ENCODE measurements at places on chromosomes 6 and 20.
A peak's percentile ranks its signal among the peaks of the same experiment; 100 is the strongest.

DNA sequence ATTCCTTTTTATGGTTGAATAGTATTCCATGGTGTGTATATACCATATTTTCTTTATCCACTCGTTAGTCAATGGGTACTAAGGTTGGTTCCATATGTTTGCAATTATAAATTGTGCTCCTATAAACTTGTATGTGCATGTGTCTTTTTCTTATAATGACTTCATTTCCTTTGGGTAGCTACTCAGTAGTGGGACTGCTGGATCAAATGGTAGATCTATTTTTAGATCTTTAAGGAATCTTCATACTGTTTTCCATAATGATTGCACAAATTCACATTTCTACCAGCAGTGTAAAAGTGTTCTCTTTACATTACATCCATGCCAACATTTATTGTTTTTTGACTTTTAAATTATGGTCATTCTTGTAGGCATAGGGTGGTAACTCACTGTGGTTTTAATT is 164.3 kb downstream of the TASP1 start:
- no peak for DNase-seq

DNA sequence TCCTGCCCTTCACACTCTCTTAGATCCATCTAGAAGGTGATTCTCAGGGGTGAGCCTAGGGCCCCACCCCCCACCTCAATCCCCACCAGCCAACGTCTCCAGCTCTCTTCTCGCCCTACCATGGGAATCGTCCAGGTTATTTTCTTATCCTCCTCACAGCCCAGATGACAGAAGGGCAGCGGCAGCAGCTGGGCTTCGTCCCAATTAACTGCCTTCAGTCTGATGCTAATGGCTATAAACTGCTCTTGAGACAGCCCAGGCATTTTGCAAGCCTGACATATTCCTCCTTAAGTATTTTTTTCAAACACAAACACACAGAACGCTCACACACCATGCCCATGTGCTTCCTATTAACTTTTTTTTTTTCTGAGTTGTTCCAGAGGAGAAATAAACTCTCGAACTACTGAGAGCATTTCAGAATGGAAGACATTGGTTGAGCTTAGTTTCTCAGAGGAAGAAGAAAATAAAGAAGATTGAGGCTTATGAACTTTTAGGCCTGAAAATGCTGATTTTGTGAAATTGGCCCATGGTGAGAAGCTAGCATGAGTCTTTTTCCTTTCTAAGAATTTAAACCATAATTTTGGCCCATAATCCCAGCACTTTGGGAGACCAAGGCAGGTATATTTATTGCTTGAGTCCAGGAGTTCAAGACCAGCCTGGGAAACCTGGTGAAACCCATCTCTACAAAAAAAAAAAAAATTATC is 124.6 kb downstream of the EYA2 start:
- DNase-seq = peak; percentile 19

GRCh38 chr6:167722634-167723309 is 103.9 kb upstream of the AFDN start:
- no peak for DNase-seq

DNA sequence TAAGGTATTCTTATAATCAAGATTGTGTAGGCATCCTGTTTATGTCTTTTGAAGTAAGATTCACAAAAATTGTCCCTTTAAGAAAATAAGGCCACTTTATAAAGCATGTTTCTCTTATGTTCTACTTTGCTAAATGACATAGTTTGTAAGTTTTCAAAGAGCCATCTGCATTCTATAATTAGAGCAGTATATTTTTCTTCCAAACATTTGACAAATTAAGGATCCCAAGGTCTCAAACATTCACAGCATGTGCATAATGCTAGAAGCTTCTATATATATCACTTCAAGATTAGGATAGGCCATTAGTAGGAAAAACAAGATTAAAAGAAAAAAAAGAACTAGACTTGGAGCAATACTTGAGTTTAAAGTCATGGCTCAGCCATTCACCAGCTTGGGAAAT is 55.9 kb upstream of the DOK5 start:
- DNase-seq = no peak

DNA sequence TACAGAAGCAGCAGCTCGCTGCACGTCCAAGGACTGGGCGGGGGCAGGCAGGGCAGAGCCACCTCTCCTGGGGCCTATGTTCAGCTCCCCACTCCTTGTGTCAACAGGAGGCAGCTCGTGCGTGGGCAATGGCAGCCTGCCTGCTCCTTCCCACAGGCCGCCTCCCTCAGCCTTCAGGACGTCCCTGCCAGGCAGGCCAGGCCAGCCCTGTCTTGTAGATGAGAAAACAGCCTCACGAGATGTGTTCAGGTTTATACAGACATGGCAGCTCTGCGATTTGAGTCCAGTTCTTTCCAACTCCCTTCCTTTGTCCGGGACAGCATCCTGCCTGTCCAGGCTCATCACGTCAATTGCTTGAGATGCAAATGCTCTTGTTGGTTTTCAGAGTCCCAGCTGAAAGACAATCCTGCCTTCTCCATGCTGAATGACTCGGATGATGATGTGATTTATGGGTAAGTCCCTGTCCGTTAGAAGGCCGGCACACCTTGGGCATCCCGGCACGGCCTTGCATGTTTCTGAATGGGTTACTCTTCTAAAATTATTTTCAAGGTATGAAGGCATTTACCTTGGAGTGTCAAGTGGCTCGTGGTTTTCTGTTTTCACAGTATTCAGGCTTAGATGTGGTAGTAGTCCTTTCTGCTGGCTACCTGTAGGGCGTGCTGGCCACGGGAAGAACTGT is 13.5 kb downstream of the DYNLT1 start:
- no peak for DNase-seq

DNA sequence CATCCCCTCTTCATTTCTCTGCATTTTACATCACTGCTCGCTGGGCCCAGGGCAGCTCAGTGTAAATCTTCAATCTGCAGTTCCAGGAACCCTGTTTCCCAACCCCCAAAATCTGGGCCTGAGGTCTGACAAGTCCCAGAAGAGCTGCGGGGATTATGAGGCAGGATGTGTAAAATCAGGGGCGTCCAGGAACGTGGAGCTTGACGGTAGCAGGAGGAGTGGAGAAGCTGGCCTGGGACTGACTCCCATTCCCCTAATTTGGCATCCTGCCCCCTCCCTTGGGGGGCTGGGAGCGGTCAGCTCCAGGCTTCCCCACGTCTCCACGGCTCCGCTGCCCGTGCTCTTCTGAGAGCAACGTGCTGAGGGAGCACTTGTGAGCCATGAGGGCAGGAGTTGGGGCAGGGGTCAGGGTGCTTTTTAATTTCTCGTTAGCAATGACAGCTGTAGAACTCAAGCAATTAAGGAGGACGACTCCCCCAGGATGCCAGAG is 23.4 kb upstream of the VEGFA start:
- no peak for DNase-seq

- no peak for DNase-seq
These were observed 170.3 kb upstream of the SNX9 start for GRCh38 chr6:157652601-157653363.

GRCh38 chr20:58352468-58352867 is 36.6 kb upstream of the VAPB start:
- DNase-seq = no peak

- DNase-seq = no peak
These were observed 401.2 kb upstream of the SULF2 start for GRCh38 chr20:48186447-48186846.

- DNase-seq = no peak
These were observed 25.6 kb downstream of the SIRPA start for GRCh38 chr20:1920826-1921225.

All from forelimb muscle (tissue), 1 donor.